ENCODE measurements at places on chromosomes 5 and 9.

DNA sequence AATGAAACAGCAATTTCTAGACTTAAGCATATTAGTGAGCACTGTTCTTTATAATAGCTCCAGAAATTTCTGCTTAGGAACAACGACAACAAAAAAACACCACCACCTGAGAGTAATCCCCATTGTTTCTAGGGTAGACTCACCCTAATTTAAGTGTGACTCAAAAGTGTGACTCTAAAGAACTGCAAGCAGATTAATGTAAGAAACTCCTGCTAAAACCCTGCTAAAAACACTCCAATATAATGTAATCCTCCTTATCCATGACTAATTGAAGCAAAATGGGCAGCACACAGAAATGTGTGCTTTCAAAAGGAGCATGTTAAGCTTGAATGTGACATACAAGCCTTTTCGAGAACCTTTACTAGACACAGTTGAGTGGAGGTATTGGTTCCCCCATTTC lies 296.0 kb downstream of the EPB41L4A start:
- peak; percentile 90 for DNase-seq

- no peak for DNase-seq
These were observed 76.7 kb upstream of the FST start for GRCh38 chr5:53403758-53404157.

GRCh38 chr9:87029905-87030304 lies 82.6 kb upstream of the GAS1 start:
- DNase-seq: no peak

GRCh38 chr9:83062651-83063527 lies at the start of gene RASEF:
TSS of gene RASEF (minus strand) at chr9:83063142. CDS start at chr9:83062867, 275 bp downstream.
- DNase-seq: no peak

DNA sequence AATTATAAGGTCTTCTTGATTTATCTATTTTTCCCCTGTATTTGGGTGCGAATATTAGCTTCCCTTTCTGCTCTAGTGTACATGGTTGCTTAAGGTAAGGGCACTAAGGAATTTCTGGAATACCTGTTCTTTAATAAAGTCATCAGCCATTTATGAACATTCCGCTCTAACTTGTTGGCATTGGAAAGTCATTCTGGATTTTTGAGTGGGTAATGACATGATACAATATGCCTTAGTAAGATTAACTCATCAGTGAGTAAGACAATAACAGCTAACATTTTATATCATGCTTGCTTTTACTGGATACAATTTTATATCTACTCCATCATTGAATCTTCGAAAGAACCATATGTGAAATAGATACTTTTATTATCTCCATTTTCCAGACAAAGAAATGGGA lies 196.1 kb downstream of the ARRDC3 start:
- DNase-seq: no peak

DNA sequence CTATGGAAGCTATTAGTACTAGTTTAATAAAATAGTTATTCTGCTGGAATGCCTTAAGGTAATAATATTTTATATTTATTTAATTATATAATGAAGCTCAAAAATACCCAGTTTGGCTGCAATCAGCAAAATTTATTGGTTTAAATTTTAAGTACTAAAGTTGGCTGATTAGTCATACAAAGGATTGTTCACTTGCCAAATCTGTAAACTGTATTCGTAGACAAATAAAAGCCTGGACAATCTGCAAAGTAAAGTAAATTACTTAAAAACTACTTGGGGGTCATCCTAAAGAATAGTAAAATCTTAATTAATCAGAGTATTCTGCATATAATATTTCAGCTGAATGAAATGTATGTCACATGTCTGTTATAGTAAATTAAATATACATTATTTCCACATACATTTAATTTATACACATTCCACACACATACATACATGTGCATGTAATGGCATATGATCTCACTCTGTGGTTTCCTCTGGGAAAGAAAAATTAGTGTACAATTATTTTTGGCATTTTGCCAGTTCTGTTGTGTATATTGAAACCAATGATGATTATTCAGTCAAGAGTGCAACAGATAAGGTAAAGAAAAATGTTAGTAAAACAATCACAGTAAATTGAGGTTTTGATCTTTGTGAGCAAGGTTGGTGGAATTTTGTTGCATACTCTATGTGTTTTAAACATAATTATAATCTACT lies 455.9 kb downstream of the CDH9 start:
- DNase-seq: peak; percentile 61

- no peak for DNase-seq
These were observed 8.8 kb downstream of the RXRA start for GRCh38 chr9:134335061-134335460.

- no peak for DNase-seq
These were observed 109.1 kb upstream of the PCA3 start for GRCh38 chr9:76655121-76655541.

GRCh38 chr5:19865336-19866089 lies 122.5 kb downstream of the CDH18 start:
- DNase-seq: no peak

GRCh38 chr9:92180669-92181181 lies 65.5 kb upstream of the SPTLC1 start:
- peak; percentile 8 for DNase-seq

- DNase-seq: no peak
These were observed 23.7 kb downstream of the CCDC171 start for GRCh38 chr9:15576350-15577050.

Data from retinal pigment epithelial cell (primary cell).